ENCODE measurements at places on chromosomes 13 and 19.

DNA sequence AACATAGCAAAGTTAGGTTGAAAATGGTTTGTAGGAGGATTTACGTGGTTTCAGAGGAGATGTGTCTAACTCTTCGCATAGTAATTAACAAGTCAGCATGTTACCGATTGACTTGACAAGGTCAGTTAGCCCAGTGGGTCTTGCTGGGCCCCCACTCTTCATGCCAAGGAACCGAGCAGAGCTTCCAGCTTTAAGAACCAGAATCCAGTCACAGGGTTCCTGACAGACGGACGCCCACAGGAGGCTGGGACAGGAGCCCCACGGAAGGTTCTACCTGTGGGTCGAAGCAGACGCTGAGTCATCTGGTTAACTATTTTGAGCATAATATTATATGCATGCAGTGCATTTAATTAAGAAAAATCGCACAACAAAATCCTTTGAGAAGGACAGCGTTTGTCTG lies 3.5 kb downstream of the TMEM255B start:
- no peak for DNase-seq

GRCh38 chr19:18765224-18765623 lies 25.9 kb downstream of the COMP start:
- DNase-seq = no peak

- no peak for DNase-seq
These were observed 2.7 kb downstream of the PROSER1 start for GRCh38 chr13:39035204-39035603.

DNA sequence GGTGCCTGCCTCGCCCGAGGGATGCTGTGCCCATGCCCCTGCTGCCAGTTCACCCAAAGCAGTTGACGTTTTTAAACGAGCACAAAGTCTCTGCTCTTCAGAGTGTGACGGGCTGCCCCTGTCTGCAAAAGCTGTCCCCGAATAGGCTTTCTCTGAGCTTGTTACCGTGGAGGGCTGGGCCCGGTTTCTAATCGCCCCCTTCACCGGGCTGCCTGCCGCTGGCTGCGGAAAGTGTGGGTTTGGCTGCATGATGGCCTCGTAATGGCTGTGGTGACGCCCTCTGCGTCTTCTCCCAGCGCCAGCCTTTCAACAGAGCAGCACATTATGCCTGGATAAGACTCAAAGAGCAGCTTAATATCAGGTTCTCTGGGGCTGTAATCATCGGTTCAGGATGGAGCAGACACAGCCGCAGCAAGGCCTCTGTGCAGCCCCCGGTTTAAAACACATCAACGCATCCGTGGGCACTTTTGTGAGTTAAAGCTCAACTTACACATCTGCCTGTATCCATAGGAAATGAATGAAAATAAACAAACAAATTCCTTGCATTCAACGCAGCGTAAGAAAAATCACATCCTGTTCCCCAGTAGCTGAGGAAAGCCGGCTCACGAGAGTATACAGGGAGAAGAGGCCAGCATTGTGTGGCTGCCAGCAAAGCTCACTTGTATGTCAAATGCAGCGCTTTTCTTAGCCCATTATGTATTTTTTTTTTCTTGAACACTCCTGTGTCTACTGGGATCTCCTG lies 166.4 kb upstream of the SOX1 start:
- no peak for DNase-seq

DNA sequence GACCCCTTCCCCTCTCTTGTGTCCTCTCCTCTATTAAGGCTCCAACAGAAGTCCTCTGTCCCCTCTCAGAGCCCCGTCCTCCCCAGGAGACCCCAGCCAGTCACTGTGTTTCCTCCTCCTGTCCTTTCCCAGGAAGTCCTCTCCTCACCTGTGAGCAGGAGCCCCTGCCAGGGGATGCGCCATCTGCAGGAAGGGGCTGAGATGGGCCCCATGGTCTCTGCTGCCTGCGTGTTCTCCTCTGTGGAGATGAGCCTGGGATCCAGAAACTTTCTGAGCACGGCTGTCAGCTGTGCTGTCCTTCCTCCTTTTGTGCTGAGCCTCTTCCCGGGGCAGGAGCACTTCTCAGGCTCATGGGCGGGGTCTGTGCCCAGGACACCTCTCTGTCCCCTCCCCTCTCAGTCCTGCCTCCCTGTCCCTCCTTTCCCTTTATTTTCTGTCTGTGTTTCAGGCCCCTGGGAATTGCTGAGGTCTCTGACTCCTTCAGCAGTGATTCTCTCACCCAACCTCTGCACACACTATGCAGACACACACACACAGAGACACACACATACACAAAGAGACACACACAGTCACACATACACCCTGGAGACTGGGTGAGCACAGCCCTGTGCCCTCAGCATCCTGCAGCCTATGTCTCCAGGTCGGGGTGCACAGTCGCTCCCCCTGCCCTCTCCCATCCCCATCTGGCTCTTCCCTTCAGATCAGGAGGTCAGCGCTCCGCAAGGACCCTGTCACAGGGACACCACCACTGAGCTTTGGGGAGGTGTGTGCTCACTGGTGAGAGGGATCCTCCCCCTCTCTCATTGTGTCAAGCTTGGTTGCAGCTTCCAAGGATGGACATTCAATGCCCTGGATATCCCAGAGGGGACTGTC lies at the start of gene CEACAM8:
CEACAM8 (minus strand) TSS at position 308 of the 873 bp plus-strand sequence; CDS start at position 212, 96 bp downstream.
- no peak for DNase-seq
